ENCODE measurements at places on chromosomes 12 and 14. TPM values are rescaled to one million over a fixed set of nuclear protein-coding genes. Genes with fewer than 3 reads are reported as not detected.

NFATC4 gene
- 9.2 TPM for total RNA-seq

HSPA2 gene
- total RNA-seq, result 4.7 TPM

MORN3 gene
- 0.19 TPM for total RNA-seq

PSMA6 gene
- total RNA-seq, result 161 TPM

FAM181A gene
- not detected for total RNA-seq

IFNG gene
- total RNA-seq, result not detected

KLRC1 gene
- 1.9 TPM for total RNA-seq

FAR2 gene
- total RNA-seq, result 21.5 TPM

RERGL gene
- 3.3 TPM for total RNA-seq

OR4K15 gene
- total RNA-seq, result not detected

TMEM119 gene
- total RNA-seq, result 10.4 TPM

TAS2R14 gene
- 1.9 TPM for total RNA-seq

MAP3K9 gene
- 0.32 TPM for total RNA-seq

RNASE3 gene
- not detected for total RNA-seq

TAS2R31 gene
- 10.9 TPM for total RNA-seq

RASAL1 gene
- total RNA-seq, result not detected

DNA sequence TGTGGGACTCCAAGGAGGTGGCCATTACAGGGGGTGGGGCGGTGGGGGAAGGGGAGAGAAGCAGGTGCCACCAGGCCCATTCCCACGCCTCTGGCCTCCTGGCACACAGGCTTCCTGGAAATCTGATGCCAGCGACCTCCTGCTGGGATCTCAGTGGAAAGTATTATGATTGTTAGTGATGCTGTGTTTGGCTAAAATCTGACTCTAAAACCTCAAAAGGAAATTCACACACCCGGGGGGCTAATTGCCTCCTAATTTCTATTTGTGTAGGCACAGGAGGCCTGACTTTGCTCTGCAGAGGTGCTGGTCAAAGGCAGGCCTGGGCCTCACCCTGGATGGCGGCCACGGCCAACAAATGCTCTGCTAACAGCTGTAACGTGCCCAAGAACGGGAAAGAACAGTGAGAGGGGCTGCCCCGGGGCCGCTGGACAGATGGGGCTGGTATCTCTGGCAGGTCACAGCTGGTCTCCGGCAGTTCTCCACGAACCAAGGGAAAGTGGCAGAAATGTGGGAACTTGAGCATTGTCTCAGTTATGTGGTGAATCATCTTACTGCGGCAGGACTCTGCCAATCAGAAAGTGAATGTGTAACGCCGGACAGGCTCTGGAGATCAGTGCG lies 14.3 kb downstream of the FAM181A start:
- no peak for DNase-seq

GRCh38 chr12:61870658-61871484 lies 389.3 kb upstream of the USP15 start:
- DNase-seq, result no peak

DNA sequence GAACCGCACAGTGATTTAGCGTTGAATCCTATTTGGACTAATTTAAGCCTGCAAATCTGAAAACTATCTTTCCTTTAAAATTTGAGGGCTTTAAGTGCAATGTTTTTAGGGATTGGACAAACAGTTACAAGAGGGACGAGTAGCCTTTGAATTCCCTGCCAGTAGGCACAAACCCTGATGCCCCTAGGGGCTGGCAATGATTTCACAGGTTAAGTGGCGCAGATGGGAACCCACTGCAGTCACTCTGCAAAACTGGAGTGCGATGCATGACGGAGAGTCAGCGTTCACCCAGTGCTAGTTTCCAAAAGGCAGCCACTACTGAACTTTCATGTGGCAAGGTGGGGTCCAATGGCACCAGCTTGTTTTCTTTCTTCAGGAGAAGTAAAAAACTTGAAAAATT lies 99.4 kb upstream of the FRMD6 start:
- DNase-seq, result no peak

GRCh38 chr14:56659964-56660551 lies 80.5 kb downstream of the TMEM260 start:
- no peak for DNase-seq

DNA sequence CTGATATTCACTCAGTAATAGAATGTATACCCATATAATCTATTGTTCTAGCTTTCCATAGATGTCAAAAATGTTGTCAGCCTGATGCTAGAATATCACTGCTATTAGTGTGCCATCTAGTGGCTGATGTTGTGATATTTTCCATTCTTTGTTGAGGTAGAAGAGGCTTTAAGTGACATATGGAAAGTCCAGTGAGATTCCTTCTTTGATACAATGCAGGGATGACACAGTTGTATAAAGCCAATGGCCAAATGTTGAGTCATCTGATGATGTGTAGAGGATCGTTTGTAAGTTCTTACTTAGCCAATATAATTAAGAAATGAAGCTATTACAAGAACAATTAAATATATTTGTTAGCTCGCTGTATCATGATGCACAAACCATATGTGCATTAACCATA lies 58.1 kb upstream of the PCED1B start:
- DNase-seq, result no peak

GRCh38 chr14:100291305-100292075 lies 14.8 kb downstream of the SLC25A29 start:
- DNase-seq, result no peak

DNA sequence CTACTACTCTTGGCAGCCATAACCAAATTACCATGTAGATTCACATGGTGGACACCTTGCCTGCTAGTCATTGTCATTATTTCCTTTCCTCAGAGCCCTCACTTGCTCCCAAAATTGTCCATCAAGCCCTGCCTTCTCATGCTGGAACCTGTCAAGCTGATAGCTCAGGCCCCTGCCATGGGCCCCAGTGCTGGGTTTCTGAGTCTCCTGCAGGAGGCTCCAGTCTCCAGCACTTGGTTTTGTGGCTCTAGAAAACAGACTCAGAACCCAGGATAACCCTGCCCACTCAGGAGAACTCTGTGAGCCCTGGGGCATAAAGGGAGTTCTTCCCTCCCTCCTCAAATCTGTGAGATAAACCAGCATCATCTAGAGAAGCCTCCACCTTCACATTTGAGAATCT lies 10.8 kb downstream of the KRT71 start:
- DNase-seq, result no peak

DNA sequence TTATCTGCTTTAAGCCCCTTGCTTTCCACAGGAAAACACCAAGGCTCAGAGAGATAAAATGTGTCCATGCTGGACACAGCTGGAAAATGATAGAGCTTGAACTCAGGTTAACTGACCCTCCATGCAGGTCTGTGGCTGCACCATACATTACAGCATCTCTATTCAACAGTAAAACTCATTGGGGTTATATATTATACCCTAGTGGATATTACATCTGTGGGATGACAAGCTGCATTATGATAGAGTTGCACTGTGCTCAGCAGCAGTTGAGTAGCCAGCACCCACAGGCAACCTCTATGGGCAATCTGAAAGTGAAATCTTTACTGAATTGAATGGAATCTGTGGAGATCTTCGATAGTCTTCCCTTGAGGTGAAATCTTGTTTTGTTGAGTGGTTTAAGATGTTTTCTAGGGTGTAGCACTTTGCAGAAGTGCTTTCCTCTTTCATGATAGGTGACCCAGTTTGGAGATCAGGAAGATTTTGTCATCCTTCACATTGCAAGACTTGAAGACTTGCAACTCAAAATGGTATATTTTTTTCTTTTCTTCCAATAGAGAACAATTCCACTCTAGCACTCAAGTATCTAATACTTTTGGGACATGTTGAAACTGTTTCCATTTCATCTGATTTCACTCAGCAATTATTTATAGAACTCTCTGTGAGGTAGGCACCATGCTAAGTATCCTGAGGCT lies 389.2 kb downstream of the RAD51B start:
- no peak for DNase-seq

GRCh38 chr14:100893228-100893601 lies 10.3 kb downstream of the RTL1 start:
- no peak for DNase-seq

- no peak for DNase-seq
These were observed 19.8 kb downstream of the TPH2 start for GRCh38 chr12:71958457-71958856.

DNA sequence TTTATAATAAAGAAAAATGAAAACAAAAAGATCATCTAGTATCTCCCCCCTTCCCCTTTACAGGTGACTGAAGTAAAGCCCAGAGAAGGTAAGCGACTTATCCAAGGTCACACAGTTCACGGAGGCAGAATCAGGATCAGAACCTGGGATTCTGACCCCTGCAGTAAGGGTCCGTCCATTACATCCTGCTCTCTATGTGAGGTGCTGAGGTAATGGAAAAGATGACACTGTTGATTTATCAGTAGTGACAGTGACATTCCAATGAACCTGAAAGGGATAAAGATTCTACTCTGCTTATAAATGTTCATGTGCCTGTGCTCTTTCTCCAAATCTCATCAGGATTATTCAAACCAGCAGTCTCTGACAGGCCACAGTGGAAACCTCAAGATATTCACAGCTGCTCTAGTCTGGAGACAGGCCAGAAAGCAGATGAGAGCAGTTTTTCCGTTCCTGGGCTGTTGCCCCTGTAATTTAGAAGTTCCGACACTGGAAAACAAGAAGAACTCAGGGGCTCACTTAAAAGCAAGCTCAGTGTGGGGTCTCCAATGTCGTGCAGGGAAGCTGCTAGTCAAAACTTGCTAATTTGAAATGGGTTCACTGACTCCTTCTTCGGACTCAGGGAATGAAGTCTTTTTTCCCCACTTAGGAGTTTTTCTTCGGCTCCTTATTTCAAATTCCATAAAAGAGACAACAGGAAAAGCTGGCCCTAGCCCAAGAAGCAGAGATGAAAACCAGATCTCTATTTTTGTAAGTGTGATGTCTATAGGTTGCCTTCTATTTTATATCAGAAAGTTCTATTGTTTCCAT lies 131.8 kb upstream of the EEA1 start:
- DNase-seq, result no peak

DNA sequence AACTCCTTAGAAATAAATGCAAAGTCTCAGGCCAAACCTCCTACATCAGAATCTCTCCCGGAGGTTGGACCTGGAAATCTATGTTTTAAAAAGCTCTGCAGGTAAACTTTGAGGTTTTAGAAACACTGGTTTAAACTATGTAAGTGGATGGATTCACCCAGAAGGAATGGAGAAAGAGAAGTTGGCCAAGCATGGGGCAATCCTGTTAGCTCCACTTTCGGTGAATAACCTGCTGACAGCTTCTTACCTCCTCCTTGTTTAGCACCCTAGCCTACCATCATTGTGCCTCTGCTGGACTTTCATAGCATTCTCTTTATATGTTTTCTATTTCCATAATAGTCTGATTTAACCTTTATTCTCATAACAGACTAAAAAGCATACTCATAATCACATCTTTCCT lies 3.0 kb upstream of the ARHGDIB start:
- no peak for DNase-seq

DNA sequence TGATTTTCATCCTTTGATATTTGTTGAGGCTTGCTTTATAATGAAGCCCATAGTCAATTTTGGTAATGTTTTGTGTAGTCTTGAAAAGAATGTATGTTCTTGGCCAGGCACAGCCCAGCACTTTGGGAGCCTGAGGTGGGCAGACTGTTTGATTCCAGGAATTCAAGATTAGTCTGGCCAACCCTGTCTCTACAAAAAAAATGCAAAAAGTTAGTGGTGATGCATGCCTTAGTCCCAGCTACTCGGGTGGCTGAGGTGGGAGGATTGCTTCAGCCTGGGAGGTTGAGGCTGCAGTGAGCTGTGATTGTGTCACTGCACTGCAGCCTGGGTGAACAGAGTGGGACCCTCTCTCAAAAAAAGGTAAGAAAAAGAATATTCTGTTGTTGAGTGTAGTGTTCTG lies 10.8 kb downstream of the ETNK1 start:
- DNase-seq, result no peak
